Lung (tissue), 17 donors: ENCODE measurements at places on chromosomes 11 and 22. TPM values are rescaled to one million over a fixed set of nuclear protein-coding genes. Genes with fewer than 3 reads are reported as not detected.

JAM3 gene
- 33.5 TPM for total RNA-seq

OR6A2 gene
- total RNA-seq, result 0.23 TPM

SCO2 gene
- total RNA-seq, result 0.37 TPM

TALDO1 gene
- total RNA-seq, result 128 TPM

LIPT2 gene
- total RNA-seq, result 3.2 TPM

PLEKHB1 gene
- total RNA-seq, result 38.8 TPM

MAJIN gene
- 0.55 TPM for total RNA-seq

C11orf58 gene
- total RNA-seq, result 219 TPM

SMTNL1 gene
- total RNA-seq, result not detected

DNA sequence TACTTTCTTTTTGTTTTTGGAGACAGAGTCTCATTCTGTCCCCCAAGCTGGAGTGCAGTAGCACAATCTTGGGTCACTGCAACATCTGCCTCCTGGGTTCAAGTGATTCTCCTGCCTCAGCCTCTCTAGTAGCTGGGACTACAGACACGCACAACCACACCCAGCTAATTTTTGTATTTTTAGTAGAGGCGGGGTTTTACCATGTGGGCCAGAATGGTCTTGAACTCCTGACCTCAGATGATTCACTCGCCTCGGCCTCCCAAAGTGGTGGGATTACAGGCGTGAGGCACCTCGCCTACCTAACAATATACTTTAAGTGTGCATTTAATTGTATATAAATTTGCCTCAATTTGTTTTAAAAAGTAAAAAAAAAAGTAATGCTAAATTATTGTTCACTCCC, 38.4 kb downstream of the GRK3 start:
- no peak for DNase-seq

DNA sequence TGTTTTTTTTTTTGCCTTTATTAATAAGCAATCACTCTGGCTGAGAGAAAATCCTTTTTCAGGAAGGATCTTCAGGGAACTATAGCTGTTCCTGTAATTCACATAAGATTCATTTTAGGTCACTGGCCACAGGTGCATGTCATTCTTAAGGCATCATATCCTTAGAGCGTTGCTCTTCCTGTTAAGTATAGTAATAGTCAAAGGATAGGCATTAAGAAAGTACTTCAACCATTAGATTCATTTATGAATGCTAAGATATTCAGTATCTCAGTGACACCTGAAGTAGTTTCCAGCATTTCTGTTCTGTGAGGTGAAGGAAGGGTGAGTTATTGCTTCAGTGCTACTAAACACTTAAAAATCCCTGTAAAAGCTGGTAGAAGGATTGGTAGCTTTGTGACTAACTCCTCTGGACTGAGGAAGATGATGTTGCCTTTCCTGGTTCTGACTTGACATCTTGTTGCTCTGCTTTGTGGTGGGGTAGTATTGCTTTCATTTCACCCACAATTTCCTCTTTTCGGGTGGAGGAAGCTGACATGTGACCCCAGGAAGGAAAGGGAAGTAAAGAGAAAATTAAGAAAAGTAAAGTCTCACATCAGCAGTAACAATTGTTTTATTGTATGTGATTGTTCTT, 34.7 kb downstream of the RNF169 start:
- no peak for DNase-seq

DNA sequence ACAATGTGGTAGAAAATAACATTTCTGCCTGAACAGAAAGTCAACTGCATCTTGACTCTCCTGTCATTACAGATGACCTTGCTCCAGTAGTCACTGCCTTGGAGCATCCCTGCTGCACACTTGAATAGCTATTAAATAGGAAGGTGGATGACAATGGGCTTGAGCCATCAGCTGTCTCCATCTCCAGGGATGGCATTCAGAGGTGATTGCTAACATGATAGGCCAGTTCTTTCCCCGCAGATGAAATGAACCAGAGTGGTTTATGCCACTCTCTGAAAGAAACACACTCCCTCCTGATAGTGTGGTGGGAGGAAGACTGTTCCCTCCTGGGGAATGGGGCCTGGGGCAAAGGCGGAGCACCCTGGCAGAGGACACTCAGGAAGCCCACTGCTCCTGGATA, 57.1 kb upstream of the OLFML1 start:
- no peak for DNase-seq

- DNase-seq, result no peak
Observed at GRCh38 chr11:46674463-46675287, 25.7 kb downstream of the ARHGAP1 start.

- DNase-seq, result no peak
Observed at GRCh38 chr11:10453261-10453660, 1.8 kb upstream of the AMPD3 start.

DNA sequence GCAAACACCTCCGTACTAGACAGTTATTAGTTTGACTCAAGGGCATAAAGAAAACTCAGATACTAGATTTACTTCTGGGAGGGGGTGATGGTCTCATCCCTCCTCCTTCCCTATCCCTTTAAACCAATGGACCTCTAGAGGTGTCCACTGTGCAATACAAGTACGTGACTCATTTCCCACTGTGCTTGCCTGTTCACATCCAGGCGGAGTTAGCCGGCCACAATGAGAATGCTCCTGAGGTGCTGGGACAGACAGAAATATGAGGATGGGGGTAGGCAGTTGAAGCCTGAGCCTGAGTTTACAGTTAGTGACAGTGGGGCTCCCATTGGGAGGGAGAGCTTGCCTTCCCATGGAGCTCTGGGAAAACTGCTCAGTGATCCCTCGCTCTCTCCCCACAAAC, 8.4 kb upstream of the PMM1 start:
- DNase-seq, result no peak

DNA sequence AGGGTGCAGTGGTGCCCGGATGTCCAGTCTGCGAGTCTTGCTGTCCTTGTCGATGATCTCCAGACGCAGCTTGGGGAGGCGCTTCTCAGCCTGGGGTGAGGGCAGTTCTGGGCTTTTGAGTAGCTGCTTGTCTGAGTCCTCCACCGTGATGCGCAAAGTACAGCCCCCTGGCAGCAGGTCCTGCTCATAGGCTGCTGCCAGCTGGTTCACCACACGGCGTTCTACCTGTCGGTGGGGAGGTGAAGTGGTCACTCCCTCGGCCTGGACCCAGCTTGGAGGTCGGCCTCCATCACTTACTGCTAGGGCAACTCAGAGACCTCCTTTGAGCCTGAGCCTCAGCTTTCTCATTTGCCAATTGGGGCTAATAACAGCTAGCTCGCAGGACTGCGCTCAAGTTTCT, 49.4 kb upstream of the PHOX2A start:
- DNase-seq, result no peak

GRCh38 chr22:36544107-36544620, 15.2 kb upstream of the EIF3D start:
- no peak for DNase-seq

- DNase-seq, result no peak
Observed at GRCh38 chr22:50548921-50549790, 3.5 kb downstream of the KLHDC7B start.

GRCh38 chr11:16917941-16918340, 96.3 kb downstream of the PLEKHA7 start:
- no peak for DNase-seq

DNA sequence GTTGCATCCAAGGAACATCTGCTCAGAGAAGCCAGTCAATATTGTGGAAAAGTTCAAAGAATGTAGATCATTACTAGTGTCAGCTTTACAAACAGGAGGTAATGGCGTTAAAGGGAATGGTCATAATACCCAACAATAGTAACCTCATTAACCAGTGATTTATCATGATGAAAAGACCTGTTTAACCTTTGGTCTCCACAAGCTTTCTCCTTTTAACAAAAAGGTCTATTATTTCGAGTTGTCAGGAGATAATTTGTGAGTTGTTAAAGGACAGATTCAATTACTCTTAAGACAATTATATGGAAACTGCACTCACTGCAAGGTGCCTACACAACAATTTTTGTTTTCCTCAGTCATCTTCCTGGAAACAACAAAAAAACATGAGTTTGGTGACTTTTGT, 73.8 kb upstream of the HTATIP2 start:
- DNase-seq, result no peak

DNA sequence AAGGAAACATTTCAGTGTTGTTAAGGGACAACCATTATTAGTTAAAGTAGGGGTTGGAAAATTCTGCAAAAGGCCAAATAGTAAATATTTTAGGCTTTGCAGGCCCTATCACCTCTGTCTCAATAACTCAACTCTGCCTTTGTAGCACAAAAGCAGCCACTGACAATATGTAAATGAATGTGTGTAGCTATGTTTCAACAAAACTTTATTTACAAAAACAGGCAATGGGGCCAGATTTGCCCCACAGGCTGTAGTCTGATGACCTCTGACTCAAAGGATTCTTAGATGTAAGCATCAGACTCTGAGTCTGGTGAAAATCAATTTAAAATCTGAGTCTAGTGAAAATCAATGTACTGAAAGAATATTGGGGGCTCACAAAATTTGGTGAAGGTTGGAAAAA, 50.3 kb downstream of the PAK1 start:
- no peak for DNase-seq

DNA sequence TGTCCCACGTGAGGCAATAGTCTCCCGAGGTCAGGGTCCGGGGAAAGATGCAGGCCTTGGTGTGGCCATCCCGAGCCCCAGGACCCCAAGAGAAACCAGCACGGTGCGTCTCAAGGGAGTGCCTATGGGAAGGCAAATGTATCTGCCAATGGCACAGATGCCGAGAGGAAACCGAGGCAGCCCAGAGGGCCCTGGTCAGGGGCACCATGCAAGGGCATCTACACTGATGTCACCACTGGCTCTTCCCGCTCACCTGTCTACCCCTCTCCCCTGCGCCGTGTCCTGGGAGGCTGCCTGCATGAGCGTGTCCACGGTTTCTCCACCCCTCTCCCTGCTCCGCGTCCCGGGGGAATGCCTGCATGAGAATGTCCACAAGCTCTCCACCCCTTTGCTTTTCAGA, 1318.8 kb downstream of the TBC1D22A start:
- DNase-seq, result no peak

GRCh38 chr11:73866586-73866996, 10.1 kb downstream of the COA4 start:
- no peak for DNase-seq

DNA sequence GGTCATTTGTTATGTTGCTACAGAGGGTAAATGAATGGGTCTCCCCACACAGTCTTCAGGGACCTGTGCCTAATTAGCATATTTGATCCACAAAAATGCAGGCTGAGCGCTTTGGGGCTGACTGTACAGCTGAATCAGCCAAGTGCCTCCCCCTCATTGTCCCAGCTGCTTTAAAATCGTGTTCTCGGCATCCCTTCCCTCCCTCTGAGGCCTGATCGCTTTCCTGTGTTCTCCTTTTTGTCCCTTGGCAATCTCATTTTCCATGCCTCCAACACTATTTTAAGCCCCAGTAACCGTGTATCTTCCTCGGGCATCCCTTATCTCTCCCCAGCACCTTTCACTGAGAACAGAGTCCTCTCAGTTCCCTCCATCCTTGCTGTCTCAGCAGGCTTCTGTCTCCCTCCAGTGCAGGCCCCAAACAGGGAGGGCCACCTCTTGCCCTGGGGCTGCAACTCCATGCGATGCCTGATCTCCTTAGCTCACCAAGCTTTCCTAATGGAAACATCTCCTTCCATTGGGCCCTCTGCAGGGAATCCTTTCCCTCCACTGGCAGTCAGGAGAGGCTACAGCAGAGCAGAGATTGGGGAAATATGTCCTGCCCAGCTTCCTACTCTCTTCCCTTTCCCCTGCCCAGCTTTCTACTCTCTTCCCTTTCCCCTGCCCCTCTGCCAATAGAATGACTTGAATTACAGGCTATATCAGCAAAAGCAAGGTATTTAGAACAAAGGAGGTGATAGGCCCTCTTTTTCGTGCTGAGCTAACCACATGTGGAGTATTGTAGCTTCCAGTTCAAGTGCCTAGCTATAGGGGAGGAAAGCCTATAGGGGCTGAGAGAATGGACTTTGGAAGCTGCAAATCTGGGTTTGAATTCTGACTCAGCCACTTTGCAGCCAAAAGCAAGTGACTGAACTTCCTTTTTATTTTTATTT, 13.8 kb downstream of the UQCR10 start:
- DNase-seq, result no peak

GRCh38 chr11:131064373-131064991, 148.2 kb upstream of the SNX19 start:
- DNase-seq, result peak; percentile 68

DNA sequence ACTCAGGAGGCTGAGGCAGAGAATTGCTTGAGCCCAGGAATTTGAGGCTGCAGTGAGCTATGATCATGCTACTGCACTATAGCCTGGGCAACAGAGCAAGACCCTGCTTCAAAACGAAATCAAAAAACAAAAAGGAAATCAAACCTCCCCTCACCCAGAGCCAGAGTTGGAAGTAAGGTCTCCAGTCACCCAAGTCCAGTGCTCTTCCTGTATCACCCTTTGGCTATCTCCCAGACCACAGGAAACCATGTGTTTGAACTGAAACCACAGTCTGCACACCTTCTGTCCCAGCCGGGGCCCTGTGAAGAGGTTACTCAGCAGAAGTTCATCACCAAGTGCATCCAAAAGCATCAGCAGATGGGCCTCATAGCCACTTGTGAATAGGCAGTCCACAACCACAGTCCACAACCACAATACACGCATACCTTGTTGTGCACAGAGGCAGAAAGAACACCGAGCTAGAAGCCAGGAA, 4.6 kb downstream of the MYH9 start:
- DNase-seq, result no peak

DNA sequence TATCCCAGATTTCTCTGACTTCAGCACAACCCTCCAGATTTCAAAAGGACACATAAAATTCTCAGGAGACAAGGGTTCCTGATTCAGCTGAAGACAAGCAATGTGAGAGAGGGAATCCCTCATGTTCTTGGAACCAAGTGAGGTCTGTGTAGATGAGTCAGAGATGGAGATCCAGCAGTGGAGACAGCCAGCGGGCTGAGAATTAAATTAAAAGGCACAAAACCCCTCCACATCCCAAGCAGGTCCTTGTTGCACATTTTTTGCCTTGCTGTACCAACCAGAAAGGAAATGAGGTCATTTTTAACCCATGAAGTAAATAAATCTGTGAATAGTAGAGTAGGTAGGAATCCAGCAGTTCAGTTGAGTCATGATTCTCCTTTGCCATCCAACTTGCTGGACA, 9.7 kb downstream of the MTNR1B start:
- DNase-seq, result no peak

- peak; percentile 67 for DNase-seq
Observed at GRCh38 chr11:119144825-119145486, 3.9 kb upstream of the ABCG4 start.

- DNase-seq, result no peak
Observed at GRCh38 chr22:36640106-36640672, 63.4 kb downstream of the CACNG2 start.

GRCh38 chr11:119362741-119363080, 16.2 kb upstream of the MFRP start:
- DNase-seq, result no peak

DNA sequence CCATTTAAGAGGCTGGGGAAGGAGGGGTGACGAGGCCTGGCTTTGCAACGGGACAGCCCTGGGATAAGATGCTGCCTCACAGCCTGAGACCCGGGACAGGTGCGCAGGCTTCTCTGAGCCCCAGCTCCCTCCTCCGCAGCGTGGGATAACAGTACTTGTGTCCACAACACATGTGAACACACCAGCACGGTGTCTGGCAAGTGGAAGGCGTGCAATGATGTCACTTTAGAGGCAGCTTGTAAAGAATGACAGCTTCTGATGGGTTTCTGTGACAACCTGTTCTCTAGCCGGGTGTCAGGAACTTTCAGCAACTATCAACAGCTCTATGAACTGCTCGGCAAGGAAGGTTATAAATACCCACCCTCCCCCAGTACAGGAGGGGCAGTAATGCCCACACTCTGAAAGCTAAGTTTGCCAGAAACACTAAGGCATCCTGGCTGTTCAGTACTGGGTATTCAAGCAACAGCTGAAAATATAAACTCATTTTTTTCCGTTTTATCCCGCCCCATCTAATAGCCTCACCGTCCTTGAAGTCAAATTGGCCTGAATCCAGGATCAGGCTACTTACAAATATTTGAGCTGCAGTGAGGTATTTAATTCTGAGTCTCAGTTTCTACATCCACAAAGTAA, 59.7 kb downstream of the MYH9 start:
- DNase-seq, result peak; percentile 73
